ENCODE measurements at places on chromosomes 11 and 22.

GRCh38 chr11:66172146-66172545, 96.3 kb upstream of the RAB1B start:
- H3K36me3 ChIP-seq = peaks cover 19% of the 10 kb centered on the region
- no peak overlapping the region for H3K27ac ChIP-seq
- no peak for DNase-seq

- no peak overlapping the region for H3K4me3 ChIP-seq
- H3K27me3 ChIP-seq = no peaks in the 10 kb centered on the region
- H3K27ac ChIP-seq = no peak overlapping the region
- DNase-seq = no peak
Measured at GRCh38 chr11:74086242-74086884, 77.5 kb upstream of the UCP3 start.

DNA sequence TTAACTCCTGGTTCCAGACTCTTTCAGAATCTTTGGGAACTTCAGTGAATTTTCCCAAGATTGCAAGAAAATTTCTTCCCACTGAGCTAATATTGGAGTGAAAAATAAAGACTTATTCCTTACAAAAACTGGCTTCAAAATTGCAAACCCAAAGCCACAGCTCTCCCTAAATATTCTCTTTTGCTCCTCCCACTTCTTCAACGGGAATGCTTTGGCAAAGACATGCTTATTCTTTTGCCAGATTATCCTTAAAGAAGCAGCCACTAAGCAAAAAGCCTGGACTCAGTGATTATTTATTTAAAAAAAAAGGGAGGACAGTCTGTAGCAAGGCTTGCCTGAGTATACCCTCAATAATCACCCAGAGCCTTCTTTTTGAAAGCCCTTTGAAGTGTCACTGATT, 902.4 kb upstream of the CCDC90B start:
- H3K27ac ChIP-seq = no peak overlapping the region
- no peaks in the 10 kb centered on the region for H3K27me3 ChIP-seq
- no peaks in the 10 kb centered on the region for H3K36me3 ChIP-seq
- no peak overlapping the region for H3K4me3 ChIP-seq

DNA sequence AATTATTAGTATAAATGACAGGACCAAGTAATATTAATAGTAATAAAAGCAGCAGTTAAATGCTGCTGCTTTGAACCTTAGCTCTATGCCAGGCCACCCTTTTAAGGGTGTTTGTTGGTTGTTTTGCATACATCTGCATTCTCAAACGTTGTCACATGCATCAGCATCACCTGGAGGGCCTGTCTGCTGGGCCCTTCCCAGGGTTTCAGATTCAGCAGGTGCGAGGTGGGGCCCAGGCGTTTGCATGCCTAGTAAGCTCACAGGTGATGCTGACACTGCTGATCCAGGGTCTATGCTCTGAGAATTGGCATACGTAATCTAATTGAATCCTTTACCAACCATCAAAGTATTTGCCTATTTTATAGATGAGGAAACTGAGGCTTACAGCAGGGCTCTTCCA, 246.5 kb downstream of the CADM1 start:
- no peaks in the 10 kb centered on the region for H3K27me3 ChIP-seq
- H3K36me3 ChIP-seq = no peaks in the 10 kb centered on the region
- peaks cover 9% of the 10 kb centered on the region for H3K4me1 ChIP-seq
- no peak overlapping the region for H3K27ac ChIP-seq
- H3K4me3 ChIP-seq = no peak overlapping the region
- no peak for DNase-seq

DNA sequence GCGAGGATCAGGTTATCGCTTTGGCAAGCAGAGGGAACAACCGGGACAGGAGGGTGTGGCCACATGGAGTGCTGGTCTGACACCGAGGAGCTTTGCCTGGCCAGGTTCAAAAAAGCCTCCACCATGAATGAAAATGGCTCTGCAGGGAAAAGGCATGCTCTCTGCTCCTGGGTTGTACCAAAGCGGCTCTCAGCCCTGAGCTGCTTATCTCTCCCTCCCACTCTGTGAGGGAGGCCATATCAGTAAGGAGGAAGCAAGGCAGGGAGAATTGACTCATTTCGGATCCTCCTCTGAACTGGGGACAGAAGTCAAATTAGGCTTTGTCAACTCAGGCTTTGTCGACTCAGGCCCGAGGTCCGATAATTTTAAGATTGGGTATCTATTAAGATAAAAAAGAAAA, 82.9 kb upstream of the CRTAM start:
- peaks cover 18% of the 10 kb centered on the region for H3K27me3 ChIP-seq
- DNase-seq = no peak
- H3K36me3 ChIP-seq = no peaks in the 10 kb centered on the region
- no peak overlapping the region for H3K27ac ChIP-seq

GRCh38 chr11:12232817-12233601, 122.6 kb downstream of the MICAL2 start:
- no peak overlapping the region for H3K4me3 ChIP-seq
- no peaks in the 10 kb centered on the region for H3K36me3 ChIP-seq
- no peak overlapping the region for H3K27ac ChIP-seq
- no peak for DNase-seq
- peaks cover 4% of the 10 kb centered on the region for H3K27me3 ChIP-seq
- peaks cover 12% of the 10 kb centered on the region for H3K4me1 ChIP-seq

DNA sequence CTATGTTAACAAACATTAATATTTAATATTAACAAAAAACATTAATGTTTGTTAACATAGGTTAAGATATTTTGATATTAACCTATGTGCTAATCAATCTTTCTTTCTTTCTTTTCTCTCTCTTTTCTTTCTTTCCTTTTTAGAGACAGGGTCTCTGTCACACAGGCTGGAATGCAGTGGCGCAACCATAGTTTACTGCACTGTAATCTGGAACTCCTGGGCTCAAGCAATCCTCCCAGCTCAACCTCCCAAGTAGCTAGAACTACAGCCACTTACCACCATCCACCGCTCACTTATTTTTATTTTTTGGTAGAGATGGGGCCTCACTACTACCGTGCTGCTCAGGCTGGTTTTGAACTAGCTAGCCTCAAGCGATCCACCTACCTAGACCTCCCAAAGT, 13.2 kb downstream of the SIK3 start:
- H3K4me1 ChIP-seq = peaks cover 80% of the 10 kb centered on the region
- no peak overlapping the region for H3K4me3 ChIP-seq
- H3K36me3 ChIP-seq = no peaks in the 10 kb centered on the region
- no peaks in the 10 kb centered on the region for H3K27me3 ChIP-seq

- H3K4me3 ChIP-seq = peak overlapping the region; percentile 84
- no peak for DNase-seq
- peaks cover 79% of the 10 kb centered on the region for H3K36me3 ChIP-seq
- H3K4me1 ChIP-seq = peaks cover 76% of the 10 kb centered on the region
Measured at GRCh38 chr22:36330655-36331305, 57.0 kb downstream of the MYH9 start.

DNA sequence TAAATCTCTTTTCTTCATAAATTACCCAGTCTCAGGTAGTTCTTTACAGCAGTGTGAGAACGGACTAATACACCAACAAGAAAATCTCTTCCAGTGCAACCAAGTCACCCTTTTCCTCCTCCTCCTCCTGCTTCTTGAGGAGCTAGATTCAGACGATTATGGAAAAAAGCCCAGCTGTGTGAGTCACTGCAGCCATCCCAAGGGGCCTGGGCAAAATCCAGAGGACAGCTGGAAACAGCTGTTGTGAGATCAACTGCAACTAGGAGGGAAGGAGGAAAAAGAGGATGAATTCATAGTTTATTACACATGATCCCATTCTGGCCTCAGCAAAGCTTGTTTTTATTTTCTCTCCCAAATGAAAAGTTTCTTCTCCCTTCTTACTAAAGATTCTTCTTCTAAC, 32.9 kb downstream of the RBFOX2 start:
- peaks cover 17% of the 10 kb centered on the region for H3K27me3 ChIP-seq
- peaks cover 1% of the 10 kb centered on the region for H3K4me1 ChIP-seq
- H3K4me3 ChIP-seq = no peak overlapping the region
- no peak for DNase-seq
- no peak overlapping the region for H3K27ac ChIP-seq
- H3K36me3 ChIP-seq = no peaks in the 10 kb centered on the region

DNA sequence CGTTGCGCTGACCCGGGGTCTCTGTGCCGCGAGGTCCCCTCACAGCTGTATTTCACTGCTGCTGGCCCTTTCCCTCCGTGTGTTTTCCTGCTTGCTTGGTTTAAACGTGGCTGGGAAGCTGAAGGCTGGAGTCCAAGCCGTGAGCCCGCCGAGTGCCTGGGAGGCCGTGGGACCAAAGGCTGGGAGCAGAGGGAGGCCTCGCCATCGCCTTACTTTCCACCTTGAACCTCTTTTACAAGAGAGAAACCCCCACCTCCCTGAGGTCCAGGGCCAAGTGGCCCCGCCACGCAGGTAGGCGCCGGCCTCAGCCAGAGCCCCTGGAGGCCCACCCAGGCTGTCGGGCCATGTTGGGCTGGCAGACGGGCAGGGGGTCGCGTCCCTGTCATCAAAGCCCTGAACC, 411.6 kb downstream of the TBC1D22A start:
- no peak overlapping the region for H3K27ac ChIP-seq
- H3K36me3 ChIP-seq = peaks cover 71% of the 10 kb centered on the region
- H3K4me1 ChIP-seq = peaks cover 6% of the 10 kb centered on the region
- H3K4me3 ChIP-seq = no peak overlapping the region
